Effector memory CD4-positive, alpha-beta T cell (primary cell): ENCODE measurements at places on chromosomes 4 and X.

DNA sequence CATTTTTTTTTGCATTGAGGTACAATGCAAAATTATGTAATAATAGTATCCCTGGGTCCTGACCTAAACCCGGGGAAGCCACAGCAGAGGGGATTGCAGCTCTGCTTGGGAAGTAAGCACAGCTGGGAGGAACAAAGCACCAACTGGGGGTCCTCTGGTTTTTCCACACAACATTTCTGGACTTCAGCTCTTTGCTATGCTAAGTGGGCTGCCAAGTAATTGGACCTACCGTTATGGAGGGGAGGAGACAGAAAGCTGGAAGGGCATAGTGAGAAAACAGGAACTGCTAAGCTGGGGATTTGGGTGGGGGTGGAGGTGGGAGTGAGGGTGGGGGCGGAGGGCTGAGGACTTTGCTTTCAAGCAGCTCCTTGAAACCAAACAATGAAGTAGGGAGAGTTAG is 183.3 kb downstream of the ZIC3 start:
- no peak for DNase-seq

- peak; percentile 42 for DNase-seq
These were observed 6.5 kb downstream of the RPL39 start for GRCh38 chrX:119784747-119785446.

DNA sequence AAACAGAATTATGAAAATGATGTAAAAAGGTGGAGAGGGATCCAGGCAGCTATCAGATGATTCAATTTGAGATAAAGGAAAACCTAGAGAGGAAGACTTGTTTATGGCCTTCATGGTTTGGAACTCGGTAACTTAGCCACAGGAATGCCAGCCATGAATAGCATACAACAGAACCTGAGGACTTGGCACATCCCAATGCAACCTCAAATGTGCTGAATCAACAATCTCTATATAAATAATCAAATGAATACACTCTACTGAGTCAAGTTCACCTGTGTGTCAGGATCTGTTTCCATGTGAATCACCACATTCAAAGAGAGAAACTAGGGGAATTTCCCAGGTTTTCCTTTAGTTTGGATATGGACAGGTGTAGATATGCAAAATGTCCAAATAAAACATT is 86.9 kb downstream of the MBNL3 start:
- no peak for DNase-seq

DNA sequence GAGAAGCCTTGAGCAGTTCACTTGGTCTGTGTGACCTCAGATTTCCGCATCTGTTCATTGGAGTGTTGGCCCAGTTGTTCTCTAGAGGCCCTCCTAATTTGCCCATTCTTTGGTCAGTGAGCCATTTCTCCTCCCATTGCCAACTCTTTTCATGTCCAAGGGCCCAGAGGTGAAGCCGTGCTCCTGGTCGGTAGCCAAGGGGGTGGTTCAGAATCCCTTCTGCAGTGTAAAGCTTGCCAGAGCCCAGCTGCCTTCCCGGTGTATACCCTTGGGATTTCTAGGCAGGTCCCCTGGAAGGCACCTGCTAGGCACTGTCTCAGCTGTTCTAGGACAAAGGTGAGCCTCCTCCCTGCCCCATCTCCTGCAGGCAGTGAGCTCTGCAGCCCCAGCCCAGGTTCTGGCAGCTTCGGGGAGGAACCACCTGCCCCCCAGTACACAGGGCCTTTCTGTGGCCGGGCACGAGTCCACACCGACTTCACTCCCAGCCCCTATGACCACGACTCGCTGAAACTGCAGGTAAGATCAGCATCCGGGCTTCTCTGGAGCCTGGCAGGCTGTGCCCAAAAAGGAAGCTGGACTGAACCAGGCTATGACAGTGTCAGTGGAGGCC is 12.3 kb downstream of the SASH3 start:
- no peak for DNase-seq

DNA sequence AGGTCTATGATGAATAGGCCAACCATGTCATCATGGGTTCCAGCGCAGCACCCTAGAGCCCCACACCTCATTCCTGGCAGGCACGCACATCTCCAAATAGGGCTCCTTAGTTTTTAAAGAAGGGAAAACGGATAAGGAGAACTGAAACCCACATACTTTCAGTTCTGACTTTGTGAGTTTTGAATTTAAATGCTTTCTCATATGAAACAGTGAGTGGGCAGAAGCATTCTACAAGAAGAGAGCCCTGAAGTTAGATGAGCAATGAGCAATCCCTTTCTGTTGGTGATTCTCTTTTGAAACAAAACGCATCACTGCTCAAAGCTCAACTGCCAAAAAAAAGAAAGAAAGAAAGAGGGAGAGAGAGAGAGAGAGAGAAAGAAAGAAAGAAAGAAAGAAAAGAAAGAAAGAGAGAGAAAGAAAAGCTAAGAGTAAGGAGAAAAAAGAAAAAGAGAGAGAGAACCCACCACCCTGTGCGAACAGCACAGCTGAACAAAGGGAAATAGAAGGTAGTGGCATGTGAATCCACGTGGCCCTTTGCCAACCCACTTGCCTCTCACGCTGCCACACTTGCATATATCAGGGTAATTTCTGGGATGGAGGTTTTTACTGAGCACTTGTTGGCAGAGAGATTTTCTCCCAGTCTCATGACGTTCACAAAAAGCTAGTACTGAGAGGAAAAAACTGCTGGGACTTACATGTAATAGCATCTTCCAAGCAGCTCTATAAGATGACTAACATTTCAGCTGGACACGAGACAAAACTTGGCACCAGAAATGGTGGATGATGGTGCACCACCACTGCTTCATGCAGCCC is 31.0 kb downstream of the TMSB4X start:
- no peak for DNase-seq

DNA sequence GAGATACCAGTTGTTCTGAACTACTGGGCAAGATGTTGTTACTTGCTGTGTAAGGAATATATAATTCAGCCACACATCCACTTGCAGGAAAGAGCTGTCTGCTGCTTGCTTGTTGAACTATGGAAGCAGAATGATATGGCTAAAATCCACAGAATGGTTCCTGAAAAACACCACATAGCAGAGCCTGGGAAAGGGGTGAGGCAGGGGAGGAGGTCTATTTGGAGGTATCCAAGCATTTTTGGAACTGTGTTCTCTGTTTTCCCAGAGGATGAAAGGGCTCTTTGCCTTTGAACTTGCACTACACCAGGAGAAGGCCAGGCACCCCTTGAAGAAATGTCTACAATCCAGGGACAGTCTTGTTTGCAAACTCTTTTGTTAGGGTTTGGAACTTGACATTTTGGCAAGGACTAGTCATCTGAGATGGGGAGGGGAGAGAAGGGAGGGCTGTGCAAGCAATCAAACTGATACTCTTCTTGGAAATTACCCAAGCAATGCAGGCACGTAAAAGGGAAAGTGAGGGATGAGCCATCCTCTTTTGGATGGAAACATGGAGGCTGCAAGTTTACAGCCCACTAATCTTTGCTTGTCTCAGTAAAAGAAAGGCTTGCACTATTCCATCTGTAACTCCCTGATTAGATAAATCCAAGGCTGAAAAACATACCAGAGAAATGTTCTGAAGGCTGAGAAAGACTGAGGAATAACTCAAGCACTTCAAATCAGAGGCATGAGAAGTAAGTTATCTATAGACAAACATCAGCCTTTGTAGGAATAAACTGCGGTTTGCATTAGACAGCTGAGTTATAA is 141.0 kb downstream of the TSPAN5 start:
- no peak for DNase-seq

DNA sequence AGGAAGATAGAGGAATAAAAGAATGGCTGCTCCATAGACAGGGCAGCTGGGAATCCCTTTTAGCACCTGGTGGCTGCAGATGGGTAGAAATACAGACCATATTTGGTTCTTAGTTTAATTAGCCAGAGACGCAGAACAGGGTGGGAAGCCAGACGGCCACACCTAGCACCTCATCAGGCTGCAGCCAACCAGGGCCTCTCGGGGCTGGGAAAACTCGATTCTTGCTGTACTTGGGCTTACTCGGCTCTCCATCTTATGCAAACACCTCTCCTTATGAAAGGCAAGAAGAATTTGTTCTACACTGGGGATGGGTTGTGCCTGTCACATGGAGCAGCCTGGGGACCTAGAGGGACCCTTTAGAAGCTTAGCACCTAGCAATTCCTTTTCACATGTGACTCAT is 19.7 kb downstream of the IRAK1 start:
- DNase-seq = no peak

DNA sequence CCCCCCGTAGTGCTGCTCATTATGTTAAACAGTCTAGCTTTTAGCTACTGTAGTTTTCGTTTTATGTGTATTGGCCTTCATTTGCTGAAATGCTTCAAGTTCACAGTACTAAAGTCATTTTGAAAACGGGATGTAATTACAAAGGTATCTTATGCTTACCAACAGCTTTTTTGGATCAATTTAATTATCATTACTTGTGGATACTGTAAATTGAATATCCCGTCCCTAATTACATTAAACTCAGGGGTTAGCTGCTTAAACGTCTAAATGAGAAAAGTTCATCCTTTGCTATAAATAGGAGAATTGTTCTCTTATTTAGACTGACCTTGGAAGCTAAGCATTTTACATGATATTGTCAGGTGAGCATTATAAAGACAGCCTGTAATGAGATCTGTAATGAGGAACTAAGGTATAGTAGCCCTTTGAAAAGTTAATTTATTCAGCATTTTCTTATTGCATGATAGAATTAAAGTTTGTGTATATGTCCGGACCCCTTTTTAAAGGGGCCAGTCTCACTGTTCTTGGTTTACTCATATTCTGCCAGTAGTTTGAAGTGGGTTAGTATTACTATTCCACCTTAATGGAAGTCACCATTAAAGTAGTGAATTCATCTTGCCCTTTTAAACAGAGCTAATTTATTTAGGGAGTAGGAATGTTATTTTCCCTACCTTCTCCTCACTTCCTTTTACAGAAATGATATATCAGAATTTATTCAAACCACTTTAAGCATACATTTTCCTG is 252.6 kb downstream of the TENM3 start:
- no peak for DNase-seq
